ENCODE measurements at places on chromosomes 5 and 9.

GRCh38 chr5:84130006-84130580, 254.6 kb downstream of the EDIL3 start:
- no peak for DNase-seq

DNA sequence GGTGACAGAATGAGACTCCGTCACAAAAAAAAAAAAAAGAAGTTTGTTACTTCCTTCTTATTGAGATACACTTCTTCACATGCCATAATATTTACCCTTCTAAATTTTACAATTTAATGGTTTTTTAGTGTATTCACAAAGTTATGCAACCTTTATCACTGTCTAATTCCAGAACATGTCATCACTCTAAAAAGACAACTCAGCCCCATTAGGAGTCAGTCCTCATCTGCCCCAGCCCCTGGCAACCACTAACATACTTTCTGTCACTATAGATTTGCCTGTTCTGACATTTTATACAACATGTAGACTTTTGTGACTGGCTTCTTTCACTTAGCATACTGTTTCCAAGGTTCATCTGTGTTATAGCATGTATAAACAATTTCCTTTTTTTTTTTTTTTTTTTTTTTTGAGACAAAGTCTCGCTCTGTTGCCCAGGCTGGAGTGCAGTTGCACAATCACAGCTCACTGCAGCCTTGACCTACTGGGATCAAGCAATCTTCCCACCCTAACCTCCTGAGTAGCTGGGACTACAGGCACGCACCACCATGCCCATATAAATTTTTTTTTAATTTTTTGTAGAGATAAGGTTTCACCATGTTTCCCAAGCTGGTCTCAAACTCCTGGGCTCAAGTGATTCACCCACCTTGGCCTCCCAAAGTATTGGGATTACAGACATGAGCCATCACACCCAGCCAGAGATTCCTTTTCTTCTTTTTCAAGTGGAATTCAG, 18.0 kb downstream of the AQP3 start:
- DNase-seq, result no peak

DNA sequence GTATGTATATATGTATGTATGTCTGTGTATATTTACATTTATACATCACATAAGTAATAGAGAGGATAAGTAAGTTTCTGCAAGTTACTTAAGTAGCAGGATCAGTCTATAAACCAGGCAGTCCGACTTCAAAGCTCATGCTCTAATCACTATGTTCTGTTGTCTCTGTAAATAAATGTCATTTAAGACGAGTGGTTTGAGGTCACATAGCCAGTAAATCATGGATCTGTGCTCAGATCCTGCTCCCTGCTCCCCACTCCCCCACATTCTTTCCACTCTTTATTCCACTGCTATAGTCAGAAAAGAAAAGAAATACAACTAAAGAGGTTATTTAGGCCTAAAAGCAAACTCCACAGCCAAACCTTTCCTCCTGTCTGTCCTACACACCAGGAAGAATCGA, 90.4 kb downstream of the SERINC5 start:
- no peak for DNase-seq

DNA sequence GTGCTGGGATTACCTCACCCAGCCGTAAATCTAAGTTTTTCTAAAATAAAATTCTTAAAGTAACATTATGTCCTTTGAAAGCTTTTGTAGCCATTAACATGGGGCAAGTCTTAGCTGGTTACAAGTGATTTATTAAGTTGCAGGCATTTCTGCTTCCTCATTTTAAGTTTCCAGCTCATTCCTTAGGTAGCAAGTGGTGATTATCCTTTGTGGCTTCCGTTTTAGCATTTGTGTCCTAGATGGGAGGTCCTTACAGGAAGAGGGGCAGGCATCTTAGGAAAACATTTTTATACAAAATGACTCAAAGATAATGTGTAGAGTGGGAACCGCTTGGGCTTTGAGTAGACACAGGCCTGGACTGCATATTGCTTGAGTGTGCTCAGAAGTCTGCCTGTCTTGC, 35.0 kb upstream of the ROPN1L start:
- no peak for DNase-seq

DNA sequence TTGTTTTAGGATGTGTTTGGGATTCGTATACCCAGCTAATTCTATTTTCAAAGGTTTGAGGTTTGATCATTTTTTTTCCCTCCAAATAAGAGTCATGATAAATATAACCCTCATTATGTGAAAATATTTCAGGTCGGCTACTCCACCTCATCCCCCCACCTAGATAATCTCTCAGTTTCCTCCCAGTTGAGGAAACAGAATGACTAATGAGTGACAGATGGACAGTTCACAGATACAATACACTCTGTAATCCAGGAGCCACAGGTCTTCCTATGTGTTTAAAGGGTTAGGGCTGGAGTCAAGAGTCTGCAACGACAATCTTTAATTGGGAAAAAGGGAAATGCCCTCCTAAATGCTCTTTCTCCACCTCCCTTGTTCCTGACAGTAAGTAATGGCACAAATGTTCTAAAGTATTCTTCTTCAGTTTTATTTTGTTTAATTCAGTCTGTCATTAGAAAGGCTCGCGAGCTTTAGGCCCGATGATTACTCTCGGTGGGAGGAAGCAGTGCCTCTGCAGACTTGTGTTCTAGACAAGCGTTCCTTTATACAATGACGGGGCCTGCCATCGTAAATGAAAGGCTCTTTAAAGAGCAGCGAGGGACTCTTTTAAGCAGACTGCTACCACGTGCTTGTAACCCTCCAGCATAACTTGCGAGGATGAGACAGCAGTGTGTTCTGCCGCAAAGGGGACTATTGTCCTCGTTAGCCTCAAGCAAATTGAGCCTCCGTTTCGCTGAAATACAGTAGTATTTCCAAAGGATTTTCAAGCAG, 69.0 kb downstream of the MEF2C start:
- DNase-seq, result no peak

GRCh38 chr5:132199116-132199680, 28.5 kb downstream of the P4HA2 start:
- no peak for DNase-seq

DNA sequence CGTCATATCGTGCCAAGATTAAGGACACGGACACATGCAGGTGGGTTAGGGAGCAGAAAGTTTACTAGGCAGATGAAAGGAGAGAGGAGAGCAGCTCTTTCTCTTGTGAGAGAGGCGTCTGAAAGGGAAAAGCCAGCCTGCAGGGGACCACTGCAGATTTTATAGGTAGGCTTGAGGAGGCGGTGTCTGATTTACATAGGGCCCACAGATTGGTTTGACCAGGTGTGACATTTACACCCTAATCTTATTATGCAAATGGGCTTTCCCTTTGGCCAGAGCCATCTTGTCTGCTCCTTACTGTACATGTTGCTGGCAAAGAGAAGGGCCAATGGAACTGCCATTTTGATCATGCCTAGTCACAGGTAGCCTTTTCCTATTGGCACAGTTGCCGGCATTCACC, 137.2 kb upstream of the TAF11L2 start:
- no peak for DNase-seq

DNA sequence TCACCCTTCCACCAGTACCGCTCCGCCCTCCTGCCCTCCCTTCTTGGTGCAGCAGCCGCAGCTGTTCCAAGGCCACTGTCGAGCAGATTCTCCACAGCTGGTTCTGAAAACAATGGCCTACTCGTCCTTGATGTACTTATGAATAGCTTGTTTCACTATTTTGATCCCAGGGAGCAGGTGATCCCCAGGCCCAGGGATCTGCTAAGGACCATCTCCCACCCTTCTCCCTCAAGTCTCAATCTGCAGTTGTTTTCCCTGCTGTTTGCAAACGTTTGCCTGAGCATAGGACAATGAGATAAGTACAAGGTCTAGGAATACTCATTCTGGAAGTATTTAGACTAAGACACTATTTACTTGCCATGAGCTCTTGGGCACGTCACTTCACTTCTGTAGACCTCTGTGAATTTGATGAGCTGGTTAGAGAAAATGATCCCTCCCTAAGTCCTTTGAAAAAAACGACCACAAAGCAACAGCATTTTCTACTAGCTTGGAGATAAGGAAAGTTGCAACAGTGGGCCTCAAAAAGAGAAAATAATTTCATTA, 1.8 kb downstream of the LURAP1L start:
- no peak for DNase-seq

Measured in hematopoietic multipotent progenitor cell treated with erythropoietin and hydrocortisone succinate and interleukin-3 and kit ligand, for 8 days (in vitro differentiated cells).